Dermis microvascular lymphatic vessel endothelial cell (primary cell): ENCODE measurements at places on chromosomes 13 and 19.
A peak's percentile ranks its signal among the peaks of the same experiment; 100 is the strongest.

DNA sequence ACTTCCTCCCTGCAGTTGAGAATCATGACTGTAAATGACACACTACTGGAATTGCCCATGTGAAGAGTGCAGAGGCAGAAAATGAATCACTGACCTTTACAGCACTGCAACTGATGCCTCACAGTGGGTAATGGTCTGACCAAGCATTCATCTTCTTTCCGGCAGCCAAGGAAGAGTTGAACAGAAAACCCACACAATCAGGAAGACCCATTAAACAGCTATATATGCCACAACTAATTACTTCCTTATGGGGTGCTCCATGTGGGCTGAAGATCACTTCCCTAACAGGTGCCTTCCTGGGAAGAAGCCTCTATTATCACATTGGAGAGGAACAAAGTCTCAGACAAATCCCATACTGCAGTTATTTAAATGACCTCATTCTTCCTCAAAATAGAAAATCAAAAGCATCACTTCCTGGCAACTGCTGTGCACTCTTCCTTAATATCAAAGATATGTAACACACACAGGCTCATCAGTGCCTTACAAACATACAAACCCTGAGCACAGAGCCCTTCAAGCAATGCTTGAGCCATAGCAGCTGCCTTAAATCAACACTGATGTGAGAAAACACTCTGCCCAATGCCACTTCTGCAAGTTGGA is 45.8 kb downstream of the RUBCNL start:
- no peak for DNase-seq

GRCh38 chr19:19552798-19553197 is 14.7 kb downstream of the CILP2 start:
- no peak for DNase-seq

DNA sequence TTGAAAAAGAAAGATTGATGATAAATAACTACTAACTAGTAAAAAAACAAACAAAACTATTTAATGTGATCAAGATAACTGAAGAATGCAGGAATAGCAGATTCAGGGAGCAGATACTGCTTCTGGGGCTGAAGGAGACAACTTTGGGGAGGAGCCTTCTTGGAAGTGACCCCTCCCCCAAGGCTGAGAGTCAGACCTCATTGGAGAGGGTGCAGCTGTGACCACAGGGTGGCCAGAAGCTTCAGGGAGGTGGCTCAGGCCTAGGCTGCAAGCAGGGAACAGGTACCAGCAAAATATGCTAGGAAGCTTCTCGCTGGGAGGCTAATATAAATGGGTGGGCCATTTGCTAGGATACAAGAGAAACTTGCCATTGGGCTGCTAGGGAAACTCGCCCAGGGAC is 149.9 kb downstream of the MYO16 start:
- DNase-seq = no peak

DNA sequence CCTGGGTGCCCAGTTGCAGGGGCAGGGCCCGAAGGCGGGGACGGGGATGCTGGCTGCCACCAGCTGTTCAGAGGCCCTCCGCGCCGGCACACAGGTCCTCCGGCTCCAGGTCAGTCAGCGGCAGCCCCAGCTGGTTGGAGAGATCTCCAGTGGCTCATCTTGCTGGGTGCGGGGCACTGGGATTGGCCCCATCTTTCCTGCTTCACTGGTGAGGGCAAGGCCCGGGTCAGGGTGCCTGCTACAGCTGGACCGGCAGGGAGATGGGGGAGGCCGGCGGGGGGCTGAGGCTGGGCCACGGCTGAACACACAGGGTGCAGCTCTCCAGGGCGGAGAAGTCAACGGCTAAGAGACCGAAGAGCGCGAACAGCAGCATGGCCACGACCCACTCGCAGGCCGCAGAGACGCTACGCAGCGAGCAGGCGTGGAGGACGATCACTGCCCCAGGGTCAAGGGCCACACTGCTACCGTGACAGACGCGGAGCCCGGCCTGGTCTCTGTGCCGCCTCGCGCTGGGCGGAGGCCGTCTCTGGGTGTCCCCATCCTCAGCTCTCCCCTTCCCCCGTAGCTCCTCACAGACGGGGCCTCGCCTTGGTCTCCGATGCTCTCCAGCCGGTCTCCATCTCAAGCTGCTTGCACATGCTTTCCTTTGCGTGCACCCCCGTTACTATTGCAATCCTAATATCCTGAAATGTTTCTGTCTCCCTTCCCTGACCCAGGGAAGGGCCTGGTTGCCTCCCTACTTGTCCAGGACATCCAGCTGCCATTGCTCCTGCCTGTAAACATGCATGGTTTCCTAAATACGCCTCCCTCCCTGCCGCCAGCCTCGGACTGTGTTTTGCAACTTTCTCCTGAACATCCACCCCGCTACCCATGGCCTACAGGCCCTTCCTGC is 12.3 kb downstream of the TMEM150B start:
- DNase-seq = no peak

DNA sequence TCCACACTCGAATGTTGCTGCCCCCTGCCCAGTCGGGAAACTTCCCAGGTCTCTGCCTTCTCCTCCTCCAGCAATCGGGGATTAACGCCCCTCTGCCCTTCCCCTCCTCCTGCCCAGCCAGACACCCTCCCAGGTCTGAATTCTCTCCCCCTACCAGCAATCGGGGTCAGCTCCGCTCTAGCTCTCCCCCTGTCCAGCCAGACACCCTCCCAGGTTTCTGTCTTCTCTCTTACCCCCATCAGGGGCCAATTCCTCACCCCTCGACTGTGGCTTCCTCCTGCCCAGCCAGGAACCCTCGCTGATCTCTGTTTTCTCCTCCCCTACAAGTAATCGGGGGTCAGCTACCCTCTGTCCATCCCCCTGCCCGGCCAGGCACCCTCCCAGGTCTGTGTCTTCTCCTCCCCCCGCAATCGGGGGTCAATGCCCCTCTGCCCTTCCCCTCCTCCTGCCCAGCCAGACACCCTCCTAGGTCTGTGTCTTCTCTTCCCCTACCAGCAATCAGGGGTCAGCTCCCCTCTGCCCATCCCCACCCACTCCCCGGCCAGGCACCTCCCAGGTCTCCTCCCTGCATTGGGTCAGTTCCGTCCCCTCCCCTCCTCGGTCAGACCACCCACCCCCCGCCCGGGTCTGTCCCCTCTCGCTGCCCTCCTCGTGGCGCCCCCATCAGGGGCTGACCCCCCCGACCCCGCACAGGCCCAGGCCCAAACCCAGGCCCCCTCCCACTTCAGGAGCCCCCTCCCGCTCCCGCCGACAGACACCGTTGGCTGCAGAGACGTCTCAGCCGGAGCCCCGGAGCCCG is 668 bp downstream of the ZFR2 start:
- DNase-seq = no peak

DNA sequence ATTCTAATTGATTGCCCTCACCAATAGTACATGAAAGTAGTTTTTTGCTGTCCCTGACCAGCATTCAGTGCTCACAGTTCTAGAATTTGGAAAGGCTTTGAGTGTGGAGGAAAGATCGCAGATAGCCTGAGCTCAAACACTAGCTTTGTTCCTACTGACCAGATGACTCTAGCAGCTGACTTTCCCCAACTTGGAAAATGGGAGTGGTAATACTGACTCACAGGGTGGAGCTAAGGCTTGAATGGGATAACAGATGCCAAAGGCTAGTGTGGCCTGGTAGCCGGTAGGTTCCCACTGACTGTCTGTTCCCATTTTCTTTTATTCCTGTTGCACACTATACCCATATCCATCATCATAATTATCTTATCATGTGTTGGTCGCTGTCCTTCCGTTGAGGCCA is 3.7 kb downstream of the ZSCAN22 start:
- peak; percentile 50 for DNase-seq

GRCh38 chr19:18648973-18649315 is 12.1 kb downstream of the KLHL26 start:
- DNase-seq = no peak

DNA sequence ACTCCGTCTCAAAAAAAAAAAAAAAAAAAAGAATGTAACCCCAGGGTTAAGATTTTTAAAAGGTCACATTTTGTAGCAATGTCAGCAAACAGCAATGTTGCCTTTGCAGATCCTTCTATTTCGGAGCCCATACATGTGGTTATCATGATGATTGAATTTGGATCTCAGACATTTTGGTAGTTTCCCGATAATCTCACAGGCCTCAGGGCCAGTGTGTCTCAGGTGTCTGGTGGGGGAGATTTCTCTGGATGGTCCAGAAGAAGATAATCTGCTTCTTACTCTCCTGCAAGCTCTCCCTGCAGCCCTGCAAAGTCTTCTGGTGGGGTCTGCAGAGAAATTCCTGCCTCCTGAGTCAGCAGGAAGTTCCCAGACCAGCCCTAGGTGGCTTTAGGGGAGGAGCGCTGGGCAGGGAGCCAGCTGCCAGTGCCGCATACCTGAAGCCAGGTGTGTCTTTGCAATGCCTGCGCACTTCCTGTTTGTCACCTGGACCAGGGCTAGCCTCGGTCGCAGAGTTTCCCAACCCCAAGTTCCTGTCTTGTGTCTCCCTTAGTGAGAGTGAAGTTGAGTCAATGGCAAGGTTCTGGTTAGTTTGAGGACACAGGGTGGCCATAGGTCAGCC is 1.4 kb downstream of the SH2D3A start:
- no peak for DNase-seq

GRCh38 chr19:4695224-4695731 is 25.1 kb upstream of the MYDGF start:
- DNase-seq = peak; percentile 17

DNA sequence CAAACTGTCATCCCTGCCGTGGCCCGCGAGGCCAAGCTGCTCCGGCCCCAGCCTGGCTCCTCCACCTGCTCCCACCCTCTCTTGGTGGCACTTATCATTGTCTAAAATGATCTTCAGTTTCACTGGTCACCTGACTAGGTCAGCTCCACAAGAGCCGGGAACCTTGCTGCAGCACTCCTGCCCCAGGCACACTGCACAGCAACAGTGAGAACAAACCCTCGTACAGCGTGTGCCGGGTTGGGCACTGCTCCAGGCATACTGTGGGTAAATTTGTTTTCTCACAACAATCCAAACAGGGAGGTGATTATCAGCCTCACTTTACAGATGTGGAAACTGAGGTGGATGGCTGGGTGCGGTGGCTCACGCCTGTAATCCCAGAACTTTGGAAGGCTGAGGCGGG is 8.9 kb downstream of the DEDD2 start:
- no peak for DNase-seq

DNA sequence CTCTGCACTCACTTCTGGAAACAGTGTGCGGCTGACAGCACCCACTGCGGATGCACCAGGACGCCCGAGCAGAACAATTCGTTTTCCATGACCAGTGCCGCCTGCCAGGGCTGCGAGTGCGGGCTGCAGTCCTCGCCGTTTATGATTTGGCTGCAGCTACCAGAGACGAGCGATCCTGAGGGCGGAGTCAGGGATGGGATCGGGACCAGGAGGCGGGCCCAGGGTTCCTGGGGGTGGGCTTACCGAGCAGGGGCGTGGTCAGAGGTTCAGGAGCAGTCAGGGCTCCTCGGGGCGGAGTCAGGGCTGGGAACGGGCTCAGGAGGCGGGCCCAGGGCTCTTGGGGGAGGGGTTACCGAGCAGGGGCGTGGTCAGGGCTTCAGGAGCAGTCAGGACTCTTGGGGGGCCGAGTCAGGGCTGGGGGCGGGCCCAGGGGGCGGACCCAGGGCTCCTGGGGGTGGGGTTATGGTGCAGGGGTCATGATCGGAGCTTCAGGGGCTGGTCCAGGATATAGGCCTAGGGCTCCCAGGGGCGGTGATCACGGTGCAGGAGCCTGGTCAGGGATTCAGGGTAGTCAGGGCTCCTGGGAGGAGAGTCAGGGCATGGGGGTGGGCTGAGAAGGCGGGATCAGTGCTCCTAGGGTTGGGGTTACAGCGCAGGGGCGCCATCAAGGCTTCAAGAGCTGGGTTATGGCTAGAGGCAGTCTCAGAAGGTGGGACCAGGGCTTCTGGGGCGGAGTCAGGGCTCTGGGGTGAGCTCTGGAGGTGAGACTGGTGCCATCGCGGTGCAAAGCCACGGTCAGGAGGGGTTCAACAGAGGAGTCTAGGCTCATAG is 1.7 kb downstream of the KLK4 start:
- DNase-seq = no peak

DNA sequence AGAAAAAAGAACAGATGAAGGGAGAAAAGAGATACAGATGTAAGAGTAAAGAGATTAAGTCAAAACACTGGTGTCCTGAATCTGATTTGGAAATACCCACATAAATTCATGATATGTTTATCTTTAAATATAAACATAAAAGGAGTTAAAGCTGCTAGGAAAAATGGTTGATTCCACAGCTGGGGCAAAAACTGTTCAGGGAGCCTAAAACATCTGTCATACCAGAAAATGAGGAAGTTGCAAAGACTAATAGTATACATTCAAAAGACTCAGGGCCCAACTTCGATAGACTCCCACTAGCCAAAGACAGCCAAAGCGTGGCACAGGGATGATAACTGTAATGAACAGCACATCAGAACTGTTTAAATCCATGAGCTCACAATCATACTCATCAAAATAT is 62.0 kb downstream of the ABCC4 start:
- DNase-seq = no peak

DNA sequence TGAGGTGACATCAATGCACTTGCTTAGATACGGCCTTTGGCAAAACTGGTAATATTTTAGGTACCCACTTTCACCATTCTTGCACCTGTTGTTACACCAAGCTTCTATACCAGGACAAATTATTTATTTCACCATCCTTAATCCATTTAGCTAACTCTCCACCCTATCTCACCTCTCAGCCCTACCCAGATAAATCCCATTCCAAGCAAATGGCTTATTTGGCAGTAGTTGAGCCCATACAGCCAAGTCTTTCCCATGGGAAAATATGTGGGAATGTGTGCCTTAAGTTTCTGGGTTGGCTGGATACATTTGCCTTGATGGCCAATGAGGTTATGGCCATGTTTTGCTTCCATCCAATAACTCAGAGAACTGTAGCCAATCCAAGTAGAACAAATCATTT is 551.9 kb downstream of the GPC6 start:
- DNase-seq = no peak

GRCh38 chr19:57587529-57587928 is 3.6 kb downstream of the ZIK1 start:
- no peak for DNase-seq

DNA sequence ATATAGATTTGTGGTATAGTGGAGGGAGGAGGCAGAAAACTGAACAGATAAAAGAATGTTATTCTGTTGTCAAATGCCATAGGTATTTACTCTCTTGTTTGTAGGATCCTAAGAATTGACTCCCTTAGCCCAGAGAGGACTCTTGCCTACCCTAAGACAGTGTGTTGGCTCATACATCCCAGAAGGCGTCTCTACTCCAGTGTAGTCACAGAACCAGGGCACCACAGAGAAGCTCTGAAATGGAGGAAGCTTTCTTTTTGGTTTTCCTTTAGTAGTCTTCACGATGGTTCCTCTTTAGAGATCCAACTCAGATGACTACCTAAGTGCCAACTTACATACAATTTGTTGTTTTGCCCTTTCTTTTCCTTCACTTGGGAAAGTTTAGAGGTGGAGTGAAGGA is 14.0 kb downstream of the GPR183 start:
- no peak for DNase-seq

- DNase-seq = no peak
Observed at GRCh38 chr19:38206928-38207327, 17.1 kb downstream of the DPF1 start.
